ENCODE measurements at places on chromosomes 2 and 18.

DNA sequence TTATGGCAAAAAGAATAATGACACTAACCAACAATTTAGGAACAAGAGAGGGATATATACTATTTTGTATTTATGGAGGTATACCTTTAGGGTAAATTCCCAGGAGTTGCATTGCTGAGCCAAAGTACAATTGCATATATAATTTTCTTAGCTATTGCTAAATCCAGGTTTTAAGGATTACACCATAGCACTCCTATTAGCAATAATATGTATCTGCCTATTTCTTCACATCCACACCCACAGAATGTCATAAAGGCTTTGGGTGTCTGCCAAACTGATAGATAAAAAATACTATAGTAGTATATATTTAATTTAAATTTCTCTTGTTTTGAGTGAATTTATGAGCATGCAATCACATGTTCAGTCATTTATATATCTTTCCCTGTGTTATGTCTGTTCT lies 11.5 kb upstream of the SERPINB13 start:
- no peak for DNase-seq

GRCh38 chr2:217743407-217743806 lies 259.4 kb downstream of the TNS1 start:
- DNase-seq, result no peak

- DNase-seq, result no peak
Measured at GRCh38 chr2:205561441-205561840, 120.9 kb upstream of the NRP2 start.

- DNase-seq, result no peak
Measured at GRCh38 chr2:239806758-239807434, 218.2 kb downstream of the NDUFA10 start.

- no peak for DNase-seq
Measured at GRCh38 chr2:233419602-233420391, 65.5 kb downstream of the DGKD start.

DNA sequence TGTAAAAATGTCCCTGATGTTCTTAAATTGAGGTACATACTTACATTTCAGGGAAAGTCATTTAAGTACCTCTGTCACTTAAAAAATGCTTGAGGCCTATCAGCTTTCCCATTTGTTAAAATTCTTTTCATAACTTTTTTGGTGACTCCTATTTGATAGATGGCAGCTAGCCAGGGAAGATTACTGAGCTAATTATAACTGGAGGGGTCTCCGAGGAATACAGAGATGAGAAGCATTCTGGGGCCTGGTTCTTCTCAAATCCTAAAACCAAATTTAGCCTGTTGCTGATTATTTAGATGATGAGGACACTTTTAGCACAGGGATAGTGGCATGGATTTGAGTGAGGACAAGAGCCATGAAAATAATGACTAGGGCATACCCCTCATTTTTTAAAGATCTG lies 4.8 kb downstream of the UGP2 start:
- no peak for DNase-seq

GRCh38 chr18:25648716-25649260 lies 296.8 kb upstream of the ZNF521 start:
- no peak for DNase-seq

DNA sequence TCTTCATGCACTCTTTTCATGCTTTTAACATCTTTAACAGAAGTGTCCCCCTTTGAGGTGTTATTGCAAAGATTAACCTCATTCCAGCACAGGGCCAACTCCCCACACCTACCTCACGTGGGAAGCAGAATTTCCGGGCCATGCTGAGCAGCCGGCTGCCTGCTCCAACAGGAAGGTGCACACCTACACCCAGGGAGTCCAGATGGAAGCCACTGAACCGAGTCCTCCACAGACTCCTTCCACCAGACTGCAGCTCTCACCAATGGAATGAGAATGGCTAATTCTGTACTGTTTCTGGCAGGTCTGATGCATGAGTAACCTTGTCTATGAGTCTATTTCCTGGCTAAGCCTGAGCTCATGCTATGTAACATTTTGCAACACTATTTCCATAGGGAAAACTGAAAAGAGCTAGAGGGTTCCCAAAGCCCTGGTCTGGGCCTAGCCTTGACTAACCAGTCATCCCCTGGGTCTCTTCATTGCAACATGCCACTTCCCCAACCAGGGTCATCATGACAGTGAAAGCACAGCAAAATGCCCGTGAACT lies 11.0 kb downstream of the ERFE start:
- DNase-seq, result peak; percentile 80

DNA sequence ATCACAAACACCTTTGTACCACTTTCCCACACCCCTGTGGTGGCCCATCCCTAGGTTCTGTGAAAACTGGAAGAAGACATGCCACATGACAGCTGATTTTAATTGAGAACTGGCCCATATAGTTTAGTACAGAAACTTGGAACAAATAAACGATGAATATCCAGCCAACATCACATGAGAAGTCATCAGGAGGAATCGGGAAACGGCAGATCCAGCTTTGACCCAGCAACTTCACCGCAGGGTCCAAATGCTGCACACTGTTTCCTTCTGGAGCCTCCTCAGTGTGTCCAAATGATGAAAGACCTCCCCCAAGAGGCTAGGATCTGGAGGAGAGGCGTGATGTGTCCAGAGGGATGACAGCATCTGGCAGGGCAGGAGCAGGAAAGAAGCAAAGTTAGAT lies 75.5 kb downstream of the COPS8 start:
- DNase-seq, result no peak

DNA sequence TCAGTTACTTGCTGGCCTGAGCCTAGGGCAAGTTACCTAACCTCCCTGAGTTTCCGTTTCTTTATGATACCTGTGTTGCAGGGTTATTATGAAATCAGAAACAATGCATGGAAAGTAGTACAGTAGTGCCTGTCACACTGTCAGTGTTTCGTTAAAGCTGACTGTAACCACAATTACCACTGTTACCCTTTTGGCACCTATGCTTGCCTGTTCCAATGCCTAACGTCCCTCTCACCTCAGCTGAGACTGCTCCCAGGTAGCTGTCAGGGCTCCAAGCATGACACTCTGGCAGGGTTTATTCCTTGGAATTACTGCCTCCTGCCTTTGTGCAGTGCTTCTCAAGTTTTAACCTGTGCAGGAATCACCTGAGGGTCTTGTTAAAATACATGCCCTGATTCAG lies 135.2 kb upstream of the RBMS1 start:
- DNase-seq, result no peak

- no peak for DNase-seq
Measured at GRCh38 chr2:218019411-218020060, 16.7 kb upstream of the TNS1 start.

- no peak for DNase-seq
Measured at GRCh38 chr2:62197011-62197924, 1.4 kb downstream of the B3GNT2 start.

DNA sequence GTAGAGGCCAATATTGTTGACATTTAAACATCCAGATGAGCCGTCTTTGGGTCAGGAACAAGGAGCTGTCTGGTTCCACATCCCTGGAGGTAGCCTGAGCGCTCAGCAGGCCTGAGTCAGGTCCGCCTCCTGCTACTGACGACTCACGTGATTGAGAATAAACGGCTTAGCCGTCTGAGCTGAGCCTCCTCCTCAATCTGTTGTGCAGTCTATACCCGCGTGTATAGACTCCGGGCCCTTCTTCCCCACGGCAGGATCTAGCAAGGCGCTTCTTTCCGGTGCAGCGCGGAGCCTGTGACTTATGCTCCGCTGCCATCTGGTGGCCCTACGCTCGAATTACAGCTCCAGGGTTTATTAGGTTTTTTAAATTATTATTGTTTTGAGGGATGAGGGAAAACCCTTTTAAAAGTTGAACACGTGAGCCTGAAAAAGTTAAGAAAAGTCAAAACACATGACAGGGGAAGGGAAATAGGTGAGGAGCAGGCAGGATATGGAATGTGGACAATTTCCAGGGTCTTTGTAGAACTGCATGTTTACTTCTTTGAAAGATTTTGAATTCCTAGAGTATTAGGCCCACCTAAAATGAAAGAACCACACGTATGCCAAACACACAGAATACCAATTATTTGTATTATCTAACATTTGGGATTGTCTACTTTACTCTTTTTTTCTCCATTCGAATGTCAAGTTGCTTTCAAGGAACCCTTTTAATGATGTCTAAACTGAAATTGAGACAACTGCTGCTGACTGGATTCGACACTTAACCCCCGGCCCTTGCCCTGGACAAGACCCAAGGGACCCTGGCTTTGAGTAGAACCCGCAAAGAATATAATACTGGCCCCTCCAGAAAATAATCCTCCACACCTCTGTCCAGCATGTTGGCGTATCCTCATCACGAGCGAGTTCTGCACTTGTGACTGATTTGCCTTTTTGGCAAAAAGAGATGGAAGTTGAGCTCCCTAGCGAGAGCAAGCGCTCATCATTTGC lies 112.4 kb upstream of the ZNF236 start:
- DNase-seq, result peak; percentile 59

GRCh38 chr2:8314063-8314462 lies 367.8 kb upstream of the ID2 start:
- DNase-seq, result no peak

- no peak for DNase-seq
Measured at GRCh38 chr2:31434911-31435310, 20.4 kb upstream of the XDH start.

Data from astrocyte of the cerebellum (primary cell).